ENCODE measurements at places on chromosomes 2 and 18. TPM values are rescaled to one million over a fixed set of nuclear protein-coding genes. Genes with fewer than 3 reads are reported as not detected.

DNA sequence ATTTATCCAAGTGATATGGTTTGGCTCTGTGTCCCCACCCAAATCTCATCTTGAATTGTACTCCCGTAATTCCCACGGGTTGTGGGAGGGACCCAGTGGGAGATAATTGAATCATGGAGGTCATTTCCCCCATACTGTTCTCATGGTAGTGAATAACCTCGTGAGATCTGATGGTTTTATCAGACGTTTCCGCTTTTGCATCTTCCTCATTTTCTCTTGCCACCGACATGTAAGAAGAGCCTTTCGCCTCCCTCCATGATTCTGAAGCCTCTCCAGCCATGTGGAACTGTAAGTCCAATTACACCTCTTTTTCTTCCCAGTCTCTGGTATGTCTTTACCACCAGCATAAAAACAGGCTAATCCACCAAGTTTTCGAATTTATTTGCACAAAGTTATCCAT is 20.3 kb upstream of the CHST10 start:
- DNase-seq: no peak

DNA sequence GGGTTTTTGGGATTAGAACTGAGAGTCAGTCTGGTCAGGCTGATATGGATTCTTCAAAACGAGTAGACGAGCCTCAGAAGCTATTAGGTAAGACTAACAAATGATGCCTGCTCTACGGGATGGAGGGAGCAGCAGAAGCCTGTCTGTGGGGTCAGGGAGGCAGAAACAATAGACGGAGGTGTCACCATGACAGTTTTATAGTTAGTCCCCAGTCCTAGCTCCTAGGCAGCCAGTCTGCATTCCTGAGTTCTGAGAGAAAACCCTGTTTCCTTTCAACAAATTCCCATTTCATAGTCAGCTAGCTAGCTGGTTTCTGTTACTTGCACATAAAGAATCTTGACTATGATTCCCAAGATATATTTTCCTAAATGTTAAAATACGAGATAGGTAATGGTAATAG is 542.1 kb downstream of the PID1 start:
- DNase-seq: no peak

GRCh38 chr2:128457006-128457604 is 138.4 kb upstream of the HS6ST1 start:
- no peak for DNase-seq

- no peak for DNase-seq
These were observed 186.5 kb upstream of the COPS8 start for GRCh38 chr2:236899146-236899545.

GRCh38 chr2:42829671-42830440 is 37.5 kb upstream of the HAAO start:
- no peak for DNase-seq

- no peak for DNase-seq
These were observed 494.7 kb downstream of the STK39 start for GRCh38 chr2:167752734-167753133.

- no peak for DNase-seq
These were observed 688.6 kb downstream of the NRXN1 start for GRCh38 chr2:50343150-50343830.

Gene PTPN4
- total RNA-seq: 41.0 TPM

- no peak for DNase-seq
These were observed 1.0 kb downstream of the ZNF532 start for GRCh38 chr18:58865701-58866065.

Gene LIMS3
- 2.2 TPM for total RNA-seq

All from omental fat pad (tissue), 4 donors.